ENCODE measurements at places on chromosomes 2 and 18.
A peak's percentile ranks its signal among the peaks of the same experiment; 100 is the strongest.

DNA sequence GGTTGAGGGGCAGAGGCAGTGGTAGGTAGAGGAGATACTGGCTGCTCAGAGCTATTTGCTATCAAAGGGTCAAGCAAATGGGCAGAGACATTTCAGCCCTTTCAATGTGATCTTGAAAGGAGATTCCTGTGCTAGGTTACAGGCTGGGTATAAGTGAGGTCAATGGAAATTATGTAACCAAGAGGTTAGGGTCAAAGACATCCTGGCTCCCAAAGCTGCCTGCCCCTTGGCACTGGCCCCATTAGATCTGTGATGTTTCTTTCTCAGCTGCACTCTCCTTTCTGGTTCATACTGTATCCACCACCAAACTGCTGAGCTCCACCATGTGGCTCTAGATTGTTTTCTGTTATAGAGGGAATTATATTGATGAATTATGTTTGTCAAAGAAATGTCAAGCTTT lies 200.4 kb downstream of the AGPS start:
- no peak for DNase-seq

DNA sequence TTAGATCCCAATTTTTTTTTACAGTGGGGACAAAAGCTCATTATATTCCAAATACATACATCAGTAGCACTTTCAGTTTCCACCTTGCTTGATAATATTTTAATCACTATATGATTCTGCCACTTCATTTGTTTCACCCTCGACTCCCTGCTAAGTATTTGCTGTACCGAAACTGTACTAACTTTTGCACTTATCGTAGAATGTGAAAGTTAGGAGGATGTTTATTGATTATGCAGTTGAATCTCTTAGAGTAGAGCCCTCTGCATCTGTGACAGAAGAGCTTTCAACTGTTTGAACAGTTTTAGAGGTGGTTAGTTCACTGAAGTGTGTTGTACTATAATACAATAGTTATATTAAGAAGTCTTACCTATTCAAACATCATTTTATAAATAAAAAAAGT lies 20.8 kb downstream of the NCOA1 start:
- DNase-seq, result peak; percentile 51

DNA sequence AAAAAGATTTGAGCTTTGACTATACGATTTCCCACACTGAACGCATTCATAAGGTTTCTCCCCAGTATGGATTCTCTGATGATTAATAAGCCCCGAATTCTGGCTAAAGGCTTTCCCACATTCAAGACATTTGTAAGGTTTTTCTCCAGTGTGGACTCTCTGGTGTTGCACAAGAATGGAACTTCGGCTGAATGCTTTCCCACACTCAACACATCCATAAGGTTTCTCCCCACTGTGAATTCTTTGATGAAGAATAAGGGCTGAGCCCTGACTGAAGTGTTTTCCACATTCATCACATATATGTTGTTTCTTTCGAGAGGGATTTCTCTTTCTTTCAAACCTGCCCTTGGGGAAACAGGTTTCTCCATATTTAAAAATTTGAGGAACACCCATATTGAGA lies 6.9 kb downstream of the ZNF24 start:
- DNase-seq, result no peak

- no peak for DNase-seq
Measured at GRCh38 chr2:240628808-240629618, 3.7 kb downstream of the GPR35 start.

GRCh38 chr2:30772021-30772705 lies 35.1 kb downstream of the CAPN13 start:
- DNase-seq, result no peak
